Midbrain (tissue), 1 donor: ENCODE measurements at places on chromosomes 2 and 18.
A peak's percentile ranks its signal among the peaks of the same experiment; 100 is the strongest.

- DNase-seq: peak; percentile 67
Measured at GRCh38 chr2:129849559-129850160, 129.8 kb upstream of the RAB6C start.

- no peak for DNase-seq
Measured at GRCh38 chr2:220504938-220505503, 877.6 kb downstream of the SLC4A3 start.

DNA sequence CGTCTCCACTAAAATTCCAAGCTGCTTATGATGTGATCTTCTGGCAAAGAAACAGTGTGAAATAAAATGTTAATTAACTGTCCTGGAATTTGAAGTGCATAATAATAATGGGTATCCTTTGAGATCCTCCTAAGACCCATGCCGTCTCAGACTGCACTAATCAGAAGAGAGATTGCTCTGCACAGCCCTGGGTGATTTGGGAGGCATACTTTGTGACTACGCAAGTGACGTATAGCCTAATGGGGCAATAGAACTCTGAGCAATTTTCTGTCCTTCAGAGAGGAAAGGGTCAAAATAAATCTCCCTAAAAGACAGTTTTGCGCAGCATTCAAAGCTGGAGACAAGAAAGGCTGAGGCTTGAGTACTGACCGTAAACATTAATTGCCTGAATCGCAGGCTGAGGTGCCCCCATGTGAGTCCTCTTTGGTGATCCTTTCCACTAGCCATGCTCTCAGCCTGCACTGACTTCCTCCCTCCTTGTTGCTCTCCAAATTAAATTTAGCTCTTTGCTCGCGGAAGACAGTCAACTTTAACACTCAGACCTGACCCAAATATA is 76.0 kb downstream of the DPP4 start:
- peak; percentile 14 for DNase-seq

DNA sequence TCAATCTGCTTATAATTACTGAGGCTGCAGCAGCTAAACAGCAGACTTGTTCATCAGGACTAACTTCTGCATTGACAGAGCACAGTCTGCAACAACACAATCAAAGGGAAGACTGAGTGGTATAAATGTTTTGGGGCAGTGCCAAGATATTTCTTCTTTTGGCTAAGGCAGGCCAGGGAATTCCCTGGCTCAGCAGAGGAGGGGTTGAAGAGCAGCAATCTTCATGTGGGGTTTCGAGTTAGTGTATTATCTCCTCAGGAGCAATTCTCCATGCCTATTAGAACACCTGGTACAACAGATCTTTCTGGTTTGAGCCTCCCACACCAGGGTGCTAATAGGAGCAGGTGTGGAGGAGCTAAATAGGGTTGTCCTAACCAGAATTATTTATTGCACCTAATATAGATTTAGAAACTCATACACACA is 103.0 kb upstream of the STK17B start:
- DNase-seq: no peak

DNA sequence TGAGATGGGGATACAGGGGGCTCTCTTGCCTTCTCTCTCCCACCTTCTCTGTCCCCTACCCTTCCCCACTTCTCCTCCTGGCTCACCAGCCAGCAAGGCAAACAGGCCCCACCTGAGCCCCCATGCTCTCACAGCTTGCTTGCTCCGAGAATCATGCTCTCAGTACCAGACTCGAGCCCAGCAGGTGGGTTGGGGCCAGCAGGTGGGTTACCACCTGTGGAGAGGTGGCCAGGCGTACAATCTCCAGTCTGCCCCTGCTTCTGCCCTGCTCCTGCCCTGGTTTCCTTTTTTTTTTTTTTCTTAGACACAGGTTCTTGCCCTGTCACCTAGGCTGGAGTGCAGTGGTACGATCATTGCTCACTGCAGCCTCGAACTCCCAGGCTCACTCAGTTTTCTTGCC is 214.5 kb downstream of the SH3RF3 start:
- DNase-seq: no peak

DNA sequence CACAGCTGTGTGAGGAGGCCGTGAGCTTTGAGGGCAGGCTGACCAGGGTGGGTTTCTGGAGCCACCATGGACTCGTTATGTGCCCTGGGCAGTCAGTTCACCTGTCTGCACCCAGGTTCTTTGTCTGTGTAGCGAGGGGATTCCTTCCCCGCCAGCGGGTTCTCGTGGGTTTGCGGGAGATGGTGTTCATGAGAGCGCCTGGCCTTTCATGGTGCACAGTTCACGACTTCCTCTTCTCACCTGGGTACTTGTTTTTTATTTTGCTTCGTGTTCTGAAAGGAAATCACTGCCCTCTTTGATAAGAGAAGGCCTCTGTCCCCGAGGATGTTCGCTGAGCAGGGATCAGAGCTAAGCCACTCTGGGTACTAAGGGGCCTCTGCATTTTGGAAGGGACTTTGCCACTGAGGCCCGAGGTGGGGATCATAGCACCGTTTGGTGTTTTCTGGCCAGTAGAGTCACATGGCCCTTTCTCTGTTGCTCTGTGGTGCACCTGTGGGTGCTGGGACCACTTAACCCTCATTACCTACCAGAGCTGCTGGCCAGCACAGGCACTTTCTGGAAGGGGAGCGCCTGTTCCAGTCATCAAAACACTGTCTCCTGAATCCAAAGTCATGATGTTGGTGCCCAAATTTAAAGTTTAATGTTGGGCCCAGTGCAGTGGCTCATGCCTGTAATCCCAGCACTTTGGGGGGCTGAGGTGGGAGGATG is 78.5 kb downstream of the LDLRAD4 start:
- no peak for DNase-seq

DNA sequence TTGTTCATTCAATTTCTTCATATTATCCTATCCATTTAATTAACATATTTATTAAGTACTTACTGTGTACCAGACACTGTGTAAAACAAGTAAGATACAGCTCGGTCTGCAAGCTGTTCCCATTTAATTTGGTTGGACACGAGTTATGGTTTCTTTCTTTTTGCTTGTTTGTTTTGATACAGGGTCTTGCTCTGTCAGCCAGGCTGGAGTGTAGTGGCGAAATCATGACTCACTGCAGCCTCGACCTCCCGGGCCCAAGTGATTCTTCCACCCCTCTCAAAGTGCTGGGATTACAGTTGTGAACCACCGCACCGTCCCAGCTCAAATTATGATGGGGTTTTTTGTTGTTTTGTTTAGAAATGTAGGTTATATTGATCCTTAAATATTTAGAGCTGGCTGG is 9.0 kb downstream of the CYBRD1 start:
- DNase-seq: no peak

GRCh38 chr2:43212931-43213330 is 13.5 kb downstream of the ZFP36L2 start:
- DNase-seq: peak; percentile 42

GRCh38 chr18:79974025-79974654 is 9.7 kb downstream of the HSBP1L1 start:
- DNase-seq: no peak

DNA sequence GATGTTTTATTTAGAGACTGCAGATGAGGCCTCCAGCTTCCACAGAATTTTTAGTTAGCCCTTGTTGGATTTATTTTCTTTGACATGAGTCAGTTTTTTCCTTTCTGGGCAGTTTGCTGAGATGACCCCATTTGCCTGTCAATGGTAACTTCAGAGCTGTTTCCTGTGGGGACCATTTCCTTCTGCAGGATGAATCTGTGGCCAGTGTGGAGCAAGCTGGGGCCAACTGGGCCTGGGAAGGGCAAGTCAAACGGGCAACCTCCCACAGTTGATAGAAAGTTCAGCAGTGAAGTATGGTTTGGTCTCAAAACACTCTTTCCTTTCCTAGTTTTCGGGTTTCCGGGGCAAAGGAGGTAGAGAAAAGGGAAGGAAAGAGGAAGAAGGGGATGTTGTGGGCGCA is 291.4 kb upstream of the NRP2 start:
- no peak for DNase-seq

- no peak for DNase-seq
Measured at GRCh38 chr2:28906376-28906775, 11.9 kb downstream of the WDR43 start.

DNA sequence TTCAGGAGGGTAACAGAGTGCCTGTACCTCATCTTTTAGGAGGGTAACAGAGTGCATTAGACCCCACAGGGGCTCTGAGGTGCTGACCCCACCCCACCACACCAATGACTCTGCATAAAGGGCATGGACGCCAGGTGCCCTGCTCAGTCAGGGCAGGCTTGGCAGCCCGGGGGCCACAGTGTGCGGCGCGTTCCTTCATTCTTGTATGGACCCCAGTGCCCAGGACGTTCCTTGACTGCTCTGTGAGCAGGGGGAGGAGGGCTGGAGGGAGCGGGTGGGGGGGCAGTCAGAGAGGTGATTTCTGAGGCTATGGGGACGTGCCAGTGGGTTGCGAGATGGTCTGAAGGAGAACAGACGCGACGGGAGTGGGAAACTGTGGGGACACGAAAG is 168.7 kb upstream of the NCK2 start:
- no peak for DNase-seq

DNA sequence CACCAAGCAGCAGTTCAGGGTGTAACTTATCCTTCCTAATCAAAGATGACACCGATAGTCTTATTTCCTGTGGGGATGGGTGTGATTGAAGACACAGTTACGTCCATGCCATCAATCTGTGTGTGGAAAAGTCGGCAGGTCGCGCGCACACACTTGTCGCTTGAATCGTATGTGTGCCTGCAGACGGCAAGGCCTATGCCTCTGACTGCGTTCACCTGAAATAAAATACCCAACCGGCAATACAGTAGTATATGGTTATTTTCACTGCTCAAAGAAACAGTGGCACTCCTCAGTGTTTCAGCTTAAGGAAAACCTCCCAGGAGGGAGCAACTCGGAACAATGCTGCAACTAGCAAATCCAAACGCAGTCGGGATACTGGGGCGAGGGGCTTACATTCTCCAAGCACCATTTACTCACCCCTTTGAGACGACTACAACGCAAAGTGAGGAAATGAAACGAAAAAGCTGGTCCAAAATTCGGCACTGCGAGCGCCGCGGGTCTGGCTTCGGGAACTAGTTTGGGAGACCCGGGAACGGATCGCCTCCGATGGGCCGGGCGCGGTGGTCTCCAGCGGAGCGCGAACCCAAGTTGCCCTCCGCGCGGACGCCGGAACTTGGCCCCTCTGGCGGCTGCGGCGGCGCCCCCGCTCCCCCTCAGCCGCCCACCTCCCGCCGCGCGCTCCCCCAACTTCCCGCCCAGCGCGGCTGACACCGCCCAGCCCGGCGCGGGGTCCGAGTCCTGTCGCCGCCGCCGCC is 675 bp downstream of the PRKD3 start:
- DNase-seq: no peak

- DNase-seq: no peak
Measured at GRCh38 chr2:453132-453531, 165.2 kb upstream of the ALKAL2 start.
